ENCODE measurements at places on chromosomes 2 and 18.

GRCh38 chr2:80496346-80496745 lies 191.8 kb upstream of the LRRTM1 start:
- no peak for DNase-seq

GRCh38 chr18:3671176-3671575 lies 221.2 kb downstream of the TGIF1 start:
- no peak for DNase-seq

GRCh38 chr2:190351955-190352354 lies 8.6 kb downstream of the INPP1 start:
- DNase-seq, result no peak

- DNase-seq, result no peak
These were observed 147.8 kb upstream of the MAP3K20 start for GRCh38 chr2:172927641-172928357.

All from bone marrow (tissue), 2 donors.